Stimulated activated CD8-positive, alpha-beta memory T cell treated with anti-CD3 and anti-CD28 coated beads, Interleukin-4, amount 100 ng/mL, for 24 hours (primary cell): ENCODE measurements at places on chromosomes 1 and 21.
A peak's percentile ranks its signal among the peaks of the same experiment; 100 is the strongest.

GRCh38 chr1:192564099-192564498 lies 11.5 kb upstream of the RGS1 start:
- no peak for DNase-seq

GRCh38 chr1:207429963-207430362 lies 24.2 kb upstream of the CR2 start:
- DNase-seq, result no peak

DNA sequence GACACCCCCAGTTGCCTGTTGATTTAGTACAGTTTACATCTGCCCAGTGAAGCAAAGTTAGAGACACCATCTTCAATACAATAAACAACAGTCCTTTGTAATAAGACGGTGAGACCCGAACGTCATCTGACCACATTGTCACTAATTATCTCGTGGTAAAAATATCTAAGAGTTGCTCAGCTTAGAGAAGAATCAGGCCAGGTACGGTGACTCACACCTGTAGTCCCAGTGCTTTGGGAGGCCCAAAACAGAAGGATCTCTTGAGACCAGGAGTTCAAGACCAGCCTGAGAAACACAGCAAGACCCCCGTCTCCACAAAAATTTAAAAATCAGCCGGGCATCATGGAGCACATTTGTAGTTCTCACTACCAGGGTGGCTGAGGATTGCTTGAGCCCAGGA lies 53.5 kb downstream of the CD34 start:
- no peak for DNase-seq

DNA sequence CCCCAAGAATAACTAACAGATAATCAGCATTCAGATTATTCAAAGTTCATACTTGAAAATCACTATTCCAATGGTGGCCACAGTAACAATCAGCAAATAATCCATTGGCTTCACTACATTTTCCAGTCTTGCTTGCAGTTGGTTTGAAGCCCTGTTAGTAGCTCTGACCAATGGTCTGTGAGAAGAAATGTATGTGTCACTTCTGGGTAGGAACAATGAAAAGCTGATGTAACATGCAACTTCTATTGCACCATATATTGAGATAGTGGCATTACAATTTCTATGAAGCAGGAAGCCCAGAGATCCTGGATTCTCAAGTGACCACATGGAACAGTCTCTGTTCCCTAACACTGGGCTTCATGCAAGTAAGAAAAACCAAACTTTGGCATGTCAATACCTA lies 250.9 kb upstream of the DAB1 start:
- DNase-seq, result no peak

GRCh38 chr1:237953238-237953637 lies 62.5 kb upstream of the ZP4 start:
- DNase-seq, result no peak

- DNase-seq, result no peak
Measured at GRCh38 chr1:160534823-160535605, 12.0 kb upstream of the SLAMF6 start.

DNA sequence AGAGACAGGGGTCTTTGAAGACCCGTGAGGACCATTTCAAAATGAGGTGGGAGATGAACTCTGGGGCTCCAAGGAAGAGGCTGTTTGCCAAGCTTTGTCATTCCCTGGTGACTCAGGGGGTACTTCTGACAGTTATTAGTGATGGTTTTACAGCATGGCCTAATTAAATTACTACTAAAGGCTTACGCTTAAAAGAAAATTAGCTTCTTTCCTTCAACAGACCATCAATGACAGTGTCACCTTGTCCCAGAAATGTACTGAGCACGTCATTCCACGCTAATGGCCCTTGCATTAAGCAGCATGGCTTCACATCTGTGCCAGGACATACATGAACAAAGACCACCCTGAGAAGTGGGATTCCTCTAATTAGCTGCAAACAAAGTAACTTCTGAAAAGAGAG lies 5.1 kb upstream of the UTS2 start:
- no peak for DNase-seq

DNA sequence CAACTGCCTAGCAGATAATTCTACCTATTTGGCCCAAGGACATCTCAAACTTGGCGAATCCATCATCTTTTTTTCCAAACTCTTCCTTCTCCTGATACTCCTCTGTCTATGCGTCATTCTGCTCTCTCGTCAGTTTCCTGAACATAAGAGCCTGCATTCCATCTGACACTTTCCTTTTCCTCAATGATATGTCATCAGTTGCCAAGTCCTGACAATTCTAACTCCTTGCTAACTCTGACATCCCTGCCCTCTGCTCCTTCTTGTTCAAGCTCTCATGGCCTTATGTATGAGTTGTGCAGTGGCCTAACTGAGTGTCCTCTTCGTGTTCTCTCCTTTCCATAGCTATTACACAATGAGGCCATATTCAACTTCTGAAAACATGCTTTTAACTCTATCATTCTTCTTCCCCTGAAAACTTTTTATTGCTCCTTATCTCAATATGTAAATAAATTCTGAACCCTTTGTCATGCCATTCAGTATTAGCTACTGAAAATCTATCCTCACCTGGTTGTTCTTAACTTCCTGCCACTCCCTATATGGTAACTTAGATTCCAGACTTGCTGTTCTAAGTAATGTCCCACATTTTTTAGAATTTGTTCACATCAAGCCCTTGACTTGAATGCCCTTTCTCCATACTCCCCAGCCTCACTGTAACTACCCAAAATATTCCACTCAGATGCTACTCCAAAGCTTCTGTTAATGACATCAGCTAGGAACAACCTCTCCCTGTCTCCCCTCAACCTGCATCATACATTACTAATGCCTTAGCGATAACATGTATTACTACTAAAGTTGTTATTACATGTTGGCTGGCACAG lies 11.5 kb downstream of the PALMD start:
- DNase-seq, result no peak

- DNase-seq, result peak; percentile 41
Measured at GRCh38 chr1:1344655-1345361, 4.4 kb downstream of the DVL1 start.

DNA sequence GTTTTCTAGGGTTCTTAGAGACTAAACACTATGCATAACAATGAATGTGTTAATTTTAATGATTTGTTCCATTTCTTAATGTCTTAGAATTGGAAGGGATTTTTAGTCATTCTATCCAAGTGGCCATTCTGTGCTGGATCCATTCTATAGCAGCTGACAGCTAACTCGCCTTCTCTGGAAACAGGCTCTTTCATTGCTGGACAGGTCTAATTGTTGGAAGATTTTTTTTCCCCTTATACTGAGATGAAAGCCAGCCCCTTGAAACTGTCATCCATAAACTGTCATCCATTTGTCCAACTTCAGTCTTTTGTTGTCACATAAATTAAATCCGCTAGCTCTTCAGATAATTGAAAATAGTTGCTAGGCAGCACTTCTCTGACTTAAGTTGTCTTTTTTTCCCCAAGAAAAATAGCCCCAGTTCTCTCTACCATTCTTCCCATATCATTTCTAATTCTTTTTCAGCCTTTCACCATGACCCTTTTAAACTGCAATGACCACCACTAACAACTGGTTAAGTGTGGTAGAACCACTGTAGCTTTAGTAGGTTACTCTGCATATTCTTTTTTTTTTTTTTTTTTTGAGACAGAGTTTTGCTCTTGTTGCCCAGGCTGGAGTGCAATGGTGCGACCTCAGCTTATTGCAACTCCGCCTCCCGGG lies 19.7 kb downstream of the AK4 start:
- DNase-seq, result no peak

GRCh38 chr1:206947255-206947654 lies 989 bp upstream of the PIGR start:
- no peak for DNase-seq

DNA sequence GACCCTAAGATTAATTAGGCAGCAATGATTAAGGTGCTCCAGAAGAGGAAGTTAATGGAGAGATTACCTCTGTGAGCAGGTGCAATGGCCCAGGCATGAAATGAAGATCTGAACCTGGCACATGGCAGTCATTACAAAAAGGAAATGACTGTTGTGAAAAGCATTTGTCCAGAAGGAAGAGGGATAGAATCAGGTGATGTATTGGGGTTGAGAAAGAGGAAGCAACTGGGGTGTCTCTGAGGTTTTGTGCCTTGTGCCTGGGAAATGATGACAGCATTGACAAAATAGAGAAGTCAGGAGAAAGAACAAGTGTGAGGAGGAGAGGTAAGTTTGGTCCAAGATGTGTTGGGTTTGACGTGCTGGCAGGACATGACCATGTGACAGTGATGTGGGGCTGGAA lies 5.6 kb downstream of the CRCT1 start:
- no peak for DNase-seq

- DNase-seq, result no peak
Measured at GRCh38 chr21:34782506-34783360, 113.9 kb downstream of the CLIC6 start.

DNA sequence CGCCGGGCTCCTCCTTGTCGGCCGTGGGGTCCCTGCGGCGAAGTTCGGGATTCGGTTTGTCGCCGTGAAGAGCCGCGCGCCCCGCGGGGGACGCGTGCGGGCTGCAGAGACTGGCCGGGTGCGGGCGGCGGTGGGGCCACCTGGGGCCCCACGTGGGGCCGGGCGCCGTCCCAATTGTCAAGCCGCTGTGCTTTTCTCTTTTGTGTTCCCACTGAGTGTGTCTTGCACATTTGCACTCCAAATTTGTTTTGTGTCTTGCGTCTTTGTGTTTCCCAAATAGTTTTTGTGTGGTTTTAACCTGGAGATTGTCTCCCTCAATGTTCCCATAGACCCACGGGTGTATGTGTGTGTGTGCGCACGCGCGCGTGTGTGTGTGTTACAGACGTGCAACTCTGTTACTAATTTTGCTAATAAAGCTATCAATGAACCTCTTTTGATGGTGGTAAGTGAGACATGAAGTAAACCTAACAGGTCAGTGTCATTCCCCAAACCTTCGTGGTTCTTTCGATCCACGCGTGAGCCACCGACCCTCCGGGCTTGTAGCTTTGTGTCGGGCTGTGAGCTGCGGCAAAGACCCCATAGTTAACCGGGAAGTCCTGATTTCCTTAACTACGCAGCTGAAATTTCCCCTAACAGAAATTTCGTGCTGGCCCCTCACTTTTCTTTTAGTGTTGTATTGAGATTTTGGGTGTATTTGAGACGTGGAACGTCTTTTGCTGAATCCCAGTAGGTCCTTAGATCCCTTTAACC lies 708 bp downstream of the PRDM2 start:
- DNase-seq, result no peak

DNA sequence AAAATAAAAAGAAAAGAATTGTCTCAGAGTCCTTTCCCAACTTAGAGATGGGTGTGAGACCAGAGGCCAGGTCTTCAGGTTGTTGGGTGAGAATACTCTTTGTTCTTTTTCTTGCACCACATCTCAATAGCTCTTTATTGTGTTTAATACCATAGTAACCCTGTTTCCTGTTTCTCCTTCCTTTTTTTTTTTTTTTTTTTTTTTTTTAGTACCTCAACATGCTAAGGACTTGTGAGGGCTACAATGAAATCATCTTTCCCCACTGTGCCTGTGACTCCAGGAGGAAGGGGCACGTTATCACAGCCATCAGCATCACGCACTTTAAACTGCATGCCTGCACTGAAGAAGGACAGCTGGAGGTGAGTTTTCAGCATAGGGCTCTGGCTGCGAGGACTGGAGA lies 24.4 kb downstream of the CELF3 start:
- DNase-seq, result no peak

DNA sequence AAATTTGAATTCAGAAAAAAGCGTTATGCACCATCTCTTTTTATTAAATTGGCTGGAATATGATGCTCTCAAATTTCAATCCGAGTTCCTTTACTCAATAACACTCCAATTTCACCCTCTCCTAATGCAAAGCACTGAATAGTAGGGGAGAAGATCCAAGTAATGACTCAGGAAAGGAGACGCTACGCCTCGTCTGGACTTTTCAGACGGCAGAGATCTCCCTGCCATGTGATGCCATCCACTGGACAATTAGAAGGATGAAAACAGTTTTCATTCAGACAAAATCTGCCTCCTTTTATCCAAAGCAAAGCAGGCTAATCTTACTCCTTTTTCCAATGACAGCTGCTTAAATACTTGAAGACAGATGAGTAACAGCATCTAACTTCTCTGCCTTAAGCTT lies 242.4 kb upstream of the GREM2 start:
- DNase-seq, result no peak

DNA sequence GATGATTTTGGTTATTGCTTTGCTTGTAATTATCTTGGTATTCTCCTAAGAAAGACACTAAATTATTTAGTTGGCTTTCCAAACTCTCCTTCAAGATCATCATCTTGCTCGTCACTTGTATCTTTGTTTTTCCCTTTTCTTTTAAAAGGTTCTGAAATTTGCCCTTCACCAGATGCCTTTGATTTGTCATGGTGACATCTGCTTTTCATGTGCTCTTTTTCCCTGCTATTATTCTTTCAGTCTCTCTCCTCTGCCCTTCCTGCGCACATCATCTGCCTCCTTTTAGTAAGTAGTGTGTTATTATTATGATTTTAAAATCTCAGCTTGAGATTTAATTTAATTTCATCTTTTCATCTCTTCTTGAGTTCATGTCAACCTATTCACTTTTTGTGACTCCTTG lies 92.1 kb downstream of the BACH1 start:
- DNase-seq, result no peak

DNA sequence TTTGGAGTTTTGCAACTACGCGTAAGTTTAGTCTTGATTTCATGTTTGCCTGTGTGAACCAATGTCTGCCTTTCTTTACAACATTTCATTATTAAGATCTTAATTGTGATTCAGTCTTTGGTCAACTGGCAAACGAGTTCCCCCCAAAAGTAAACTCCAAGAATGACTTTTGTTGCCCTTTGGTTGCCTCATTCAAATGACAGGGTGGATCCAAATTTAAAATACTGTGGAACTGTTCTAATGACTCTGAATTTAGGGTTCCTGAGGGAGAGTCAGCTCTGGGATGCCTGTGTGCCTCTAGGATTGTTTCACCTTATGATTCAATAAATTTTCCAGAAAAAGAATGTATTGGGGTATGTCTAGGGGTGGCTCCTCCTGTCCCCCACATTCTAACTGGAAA lies 105.3 kb downstream of the KCNN3 start:
- DNase-seq, result no peak

GRCh38 chr1:166876540-166876838 lies 425 bp upstream of the TADA1 start:
- no peak for DNase-seq

DNA sequence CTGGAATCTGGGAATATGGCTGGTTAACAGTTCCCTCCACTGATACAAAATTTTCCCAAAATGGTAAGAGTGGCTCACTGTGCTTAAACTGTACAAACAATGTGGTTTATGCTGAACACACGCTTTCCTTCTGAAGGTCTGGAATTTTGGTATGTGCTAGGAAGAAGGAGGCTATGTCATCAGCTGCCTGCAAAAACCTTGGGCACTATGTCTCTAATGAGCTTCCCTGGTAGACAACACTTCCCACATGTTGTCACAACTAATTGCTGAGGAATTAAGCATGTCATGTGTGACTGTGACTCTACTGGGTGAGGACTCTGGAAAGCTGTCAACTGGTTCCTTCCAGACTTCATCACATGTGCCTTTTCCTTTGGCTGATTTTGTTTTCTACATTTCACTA lies 29.2 kb downstream of the IPP start:
- no peak for DNase-seq
